ENCODE measurements at places on chromosomes 2 and 18.

- no peak for DNase-seq
Observed at GRCh38 chr18:9474108-9474982, 968 bp upstream of the RALBP1 start.

DNA sequence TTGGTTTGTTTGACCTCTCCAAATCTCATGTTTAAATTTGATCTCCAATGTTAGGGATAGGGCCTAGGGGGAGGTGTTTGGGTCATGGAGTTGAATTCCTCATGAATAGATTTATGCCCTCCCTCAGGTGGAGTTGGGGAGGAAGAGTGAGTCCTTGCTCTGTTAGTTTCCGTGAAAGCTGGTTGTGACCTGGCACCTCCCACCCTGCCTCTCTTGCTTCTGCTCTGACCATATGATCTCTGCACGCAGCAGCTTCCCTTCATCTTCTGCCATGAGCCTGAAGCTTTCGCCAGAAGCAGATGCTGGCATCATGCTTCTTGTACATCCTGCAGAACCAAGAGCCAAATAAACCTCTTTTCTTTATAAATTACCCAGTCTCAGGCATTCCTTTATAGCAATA is 231.6 kb upstream of the ERBB4 start:
- no peak for DNase-seq

DNA sequence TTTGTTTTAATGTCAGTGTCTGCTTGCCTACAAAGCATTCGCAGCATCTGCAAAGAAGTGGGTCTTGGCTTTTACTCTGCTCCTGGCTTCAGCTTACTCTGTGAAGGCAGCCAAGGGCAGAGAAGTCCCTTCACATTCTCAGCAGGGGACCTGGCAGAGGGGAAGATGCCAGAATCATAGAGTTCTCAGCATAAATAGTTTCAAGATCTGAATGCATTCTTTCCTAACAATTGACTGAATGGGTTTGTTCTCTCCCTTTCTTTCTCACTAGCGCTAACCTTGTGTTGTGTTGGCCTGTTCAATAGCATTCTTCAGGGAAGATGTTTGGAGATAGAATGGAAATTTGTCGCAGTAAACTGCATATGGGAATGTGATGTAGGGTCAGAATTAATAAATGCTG is 106.9 kb downstream of the FARSB start:
- DNase-seq = no peak

GRCh38 chr2:220246386-220246785 is 619.0 kb downstream of the SLC4A3 start:
- DNase-seq = no peak

DNA sequence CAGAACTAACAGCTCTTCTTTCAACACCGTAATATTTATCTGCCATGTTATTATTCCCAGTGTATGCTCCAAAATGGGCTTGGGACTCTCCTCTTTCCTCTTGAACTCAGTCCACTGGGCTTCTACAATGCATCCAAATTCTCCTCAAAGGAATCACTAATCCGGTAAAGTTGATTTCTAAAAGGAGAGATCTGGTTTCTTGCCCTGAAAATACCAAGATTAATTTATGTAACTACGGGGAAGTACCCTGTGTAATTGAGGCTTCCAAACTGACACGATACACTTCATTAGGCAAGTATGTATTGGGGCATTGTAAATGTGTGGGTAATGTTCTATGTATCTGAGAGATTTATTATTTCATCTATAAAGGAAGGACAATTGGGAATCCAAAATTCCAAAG is 5.7 kb downstream of the NCKAP5 start:
- no peak for DNase-seq

DNA sequence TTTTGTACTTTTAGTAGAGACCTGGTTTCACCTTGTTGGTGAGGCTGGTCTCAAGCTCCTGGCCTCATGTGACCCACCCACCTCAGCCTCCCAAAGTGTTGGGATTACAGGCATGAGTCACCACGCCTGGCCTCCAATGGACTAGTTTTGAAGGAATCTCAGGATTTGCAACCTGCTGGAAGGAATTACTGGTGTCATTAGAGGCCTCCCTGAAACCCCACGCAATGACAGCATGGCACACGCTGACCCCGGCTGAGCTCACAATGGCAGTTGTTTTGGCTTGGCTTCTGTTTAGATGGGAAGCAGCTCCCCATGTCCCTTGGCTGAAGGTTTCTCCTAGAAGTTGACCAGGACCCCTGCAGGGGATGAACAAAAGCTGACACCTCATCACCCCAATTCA is 23.1 kb upstream of the COPS8 start:
- DNase-seq = no peak

DNA sequence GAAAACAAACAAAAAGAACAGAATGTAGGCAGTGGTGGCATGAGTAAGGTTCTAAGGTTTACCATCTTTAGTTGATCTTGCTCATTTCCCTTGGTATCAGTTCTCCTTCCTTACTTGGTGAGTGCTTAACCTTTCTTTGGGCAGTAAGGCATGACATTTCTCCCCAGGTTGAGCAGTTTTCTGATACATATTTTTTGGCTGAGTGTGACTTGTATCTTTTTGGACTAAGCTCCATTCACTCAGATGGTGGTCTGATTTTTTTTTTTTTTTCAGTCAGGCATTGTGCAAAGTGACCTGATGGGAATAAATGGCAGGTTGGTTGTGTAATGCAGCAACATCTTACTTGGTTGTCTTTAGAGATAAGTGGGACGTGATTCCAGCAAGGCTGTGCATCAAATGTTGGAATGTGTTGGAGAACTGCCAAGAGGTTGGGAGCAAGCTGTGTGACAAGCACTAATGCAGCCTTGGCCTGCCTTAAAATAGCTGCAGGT is 15.1 kb downstream of the SPTBN1 start:
- no peak for DNase-seq

- no peak for DNase-seq
Observed at GRCh38 chr2:157334797-157335196, 9.2 kb upstream of the ERMN start.

GRCh38 chr2:233369897-233370685 is 15.8 kb downstream of the DGKD start:
- DNase-seq = no peak

GRCh38 chr2:181264001-181264400 is 193.2 kb upstream of the ITGA4 start:
- DNase-seq = no peak

- no peak for DNase-seq
Observed at GRCh38 chr2:114368705-114369104, 73.7 kb upstream of the DPP10 start.

DNA sequence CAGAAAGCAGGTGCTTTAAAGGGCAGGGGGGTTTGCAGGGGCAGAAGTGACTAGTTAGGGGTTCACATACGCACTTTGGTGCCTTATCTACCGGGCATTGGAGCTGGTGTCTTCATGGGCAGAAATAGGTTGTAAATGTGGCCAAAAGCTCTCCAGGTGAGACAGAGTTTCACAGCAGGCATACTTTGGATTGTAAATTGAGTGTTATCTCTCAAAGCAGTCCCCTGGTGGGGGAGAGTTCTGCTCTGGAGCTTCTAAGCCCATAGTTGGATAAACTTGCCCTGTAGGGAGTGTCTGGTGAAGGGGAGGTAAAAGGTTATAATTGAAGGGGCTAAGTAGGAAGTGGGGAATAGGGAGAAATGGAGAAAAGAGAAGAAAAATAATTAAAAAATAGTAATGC is 43.1 kb downstream of the COL4A3 start:
- DNase-seq = no peak

- no peak for DNase-seq
Observed at GRCh38 chr2:128727404-128727803, 408.7 kb upstream of the HS6ST1 start.

- no peak for DNase-seq
Observed at GRCh38 chr2:188787021-188787657, 187.0 kb upstream of the COL3A1 start.

DNA sequence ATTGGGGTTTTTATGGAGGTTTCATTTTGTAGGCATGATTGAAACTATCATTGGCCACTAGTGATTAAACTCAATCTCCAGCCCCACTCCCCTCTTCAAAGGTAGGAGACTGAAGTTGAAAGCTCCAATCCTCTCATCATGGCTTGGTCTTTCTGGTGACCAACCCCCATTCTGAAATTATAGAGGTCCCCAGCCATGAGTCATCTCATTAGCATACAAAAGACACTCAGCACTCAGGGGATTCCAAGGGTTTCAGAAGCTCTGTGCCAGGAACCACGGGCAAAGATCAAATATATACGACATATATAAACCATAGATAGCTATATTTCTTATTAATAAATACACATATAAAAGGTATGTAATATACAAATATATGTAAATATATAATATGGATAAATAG is 256.0 kb upstream of the POU3F3 start:
- DNase-seq = no peak

DNA sequence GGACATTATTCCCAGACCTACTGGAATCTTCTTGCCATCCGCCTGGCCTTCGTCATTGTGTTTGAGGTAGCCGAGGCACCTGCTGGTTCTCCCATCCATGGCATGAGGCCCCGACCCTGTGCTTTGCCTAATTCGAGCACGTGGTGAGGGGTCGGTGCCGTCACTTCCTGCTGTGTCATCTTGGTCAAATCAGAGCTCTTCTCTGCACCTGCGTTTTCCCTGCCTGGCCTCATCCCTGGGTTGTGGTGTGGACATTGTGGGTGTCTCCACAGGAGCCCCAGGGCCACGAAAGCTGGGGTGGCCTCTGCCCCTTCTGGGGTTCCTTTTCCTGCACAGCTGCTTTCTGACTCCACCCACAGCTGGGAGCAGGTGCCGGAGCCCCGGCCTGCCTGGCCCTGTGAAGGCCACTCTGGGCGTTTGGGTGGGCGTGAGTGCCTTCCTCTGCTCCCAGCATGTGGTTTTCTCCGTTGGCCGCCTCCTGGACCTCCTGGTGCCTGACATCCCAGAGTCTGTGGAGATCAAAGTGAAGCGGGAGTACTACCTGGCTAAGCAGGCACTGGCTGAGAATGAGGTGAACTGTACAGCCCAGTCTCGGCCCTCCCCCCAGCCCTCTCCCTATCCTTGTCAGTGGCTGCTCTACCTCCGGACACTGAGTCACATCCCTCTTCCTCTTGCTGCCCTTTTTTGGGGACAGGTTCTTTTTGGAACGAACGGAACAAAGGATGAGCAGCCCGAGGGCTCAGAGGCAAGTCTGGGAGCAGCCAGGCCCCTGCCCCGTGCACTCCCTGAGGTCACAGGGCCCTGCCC is 34.9 kb downstream of the ANO7 start:
- DNase-seq = no peak

- no peak for DNase-seq
Observed at GRCh38 chr2:62724886-62725711, 19.6 kb downstream of the EHBP1 start.

- DNase-seq = no peak
Observed at GRCh38 chr2:121038031-121038430, 247.0 kb downstream of the TFCP2L1 start.

- DNase-seq = peak; percentile 89
Observed at GRCh38 chr2:215435870-215436704, at the start of gene FN1. Gene FN1, minus strand, starts transcription at chr2:215436068. Its CDS starts 266 bp downstream, at chr2:215435802.

- no peak for DNase-seq
Observed at GRCh38 chr18:52716973-52717372, 377.0 kb downstream of the DCC start.

DNA sequence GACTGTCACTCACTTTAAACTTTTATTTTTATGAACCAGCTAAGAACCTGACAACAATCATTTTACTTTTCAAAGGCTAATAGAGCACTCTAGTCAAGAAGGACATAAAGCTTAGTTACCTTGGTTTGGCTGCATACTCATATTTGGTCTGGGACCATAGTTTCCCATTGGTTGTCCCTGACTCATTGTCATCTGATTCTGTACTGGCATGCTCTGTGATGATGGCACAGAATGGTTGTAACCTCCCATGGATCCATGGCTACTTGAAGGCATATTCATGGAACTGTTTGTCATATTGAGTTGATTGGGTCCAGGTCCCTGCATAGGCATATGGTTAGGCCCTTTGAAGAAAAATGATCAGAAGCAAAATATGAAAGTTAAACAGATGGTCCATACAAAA is 37.9 kb downstream of the SS18 start:
- no peak for DNase-seq

DNA sequence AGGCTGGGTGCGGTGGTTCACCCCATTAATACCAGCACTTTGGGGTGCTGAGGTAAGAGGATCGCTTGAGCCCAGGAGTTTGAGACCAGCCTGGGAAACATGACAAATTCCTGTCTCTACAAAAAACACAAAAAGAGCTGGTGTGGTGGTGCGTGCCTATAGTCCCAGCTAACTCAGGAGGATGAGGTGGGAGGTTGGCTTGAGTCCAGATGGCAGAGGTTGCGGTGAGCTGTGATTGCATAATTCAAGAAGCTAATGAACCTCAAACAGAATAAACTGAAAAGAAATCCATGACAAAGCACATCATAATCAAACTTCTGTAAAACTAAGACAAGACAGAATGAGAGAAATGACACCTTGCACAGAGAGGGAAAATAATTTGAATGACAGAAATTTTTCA is 54.8 kb downstream of the SEMA4F start:
- DNase-seq = no peak

DNA sequence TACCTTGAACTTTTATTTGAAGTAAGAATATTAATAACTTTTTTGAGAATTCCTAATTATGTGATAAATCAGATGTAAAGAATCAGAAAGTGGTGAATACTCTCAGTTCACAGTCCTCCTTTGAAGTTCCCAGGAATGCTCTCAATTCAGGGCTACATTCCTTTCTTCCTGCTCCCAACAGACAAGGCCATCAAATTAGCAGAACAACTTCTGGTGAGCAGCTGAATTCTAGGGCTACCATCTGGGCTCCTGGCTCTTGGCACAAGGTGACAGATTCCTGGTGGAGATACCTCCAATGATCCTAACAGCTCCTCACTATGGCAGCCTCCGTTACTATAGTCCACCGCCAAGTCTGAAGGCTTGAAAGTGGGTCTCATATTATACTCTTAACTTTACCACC is 37.8 kb upstream of the OLA1 start:
- DNase-seq = no peak

DNA sequence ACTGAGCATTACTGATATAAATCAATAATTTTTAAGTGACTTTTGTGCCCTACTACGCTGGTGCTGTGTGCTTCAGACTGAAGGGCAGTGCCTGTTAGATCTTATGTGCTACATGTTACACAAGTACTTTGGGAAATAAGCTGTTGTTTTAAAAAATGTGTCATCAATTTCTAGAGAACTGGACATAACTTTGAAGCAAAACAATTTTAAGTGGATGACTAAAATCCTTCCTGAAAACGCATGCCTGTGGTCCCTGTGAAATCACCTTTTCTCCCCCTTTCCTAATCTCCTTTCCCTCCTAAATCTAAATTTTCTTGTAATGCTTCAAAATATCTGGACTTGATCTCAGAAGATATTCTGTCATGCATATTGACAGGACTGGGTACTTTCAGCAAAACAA is 7.1 kb upstream of the IL1RL1 start:
- DNase-seq = no peak

GRCh38 chr2:172790404-172790803 is 54.8 kb downstream of the RAPGEF4 start:
- no peak for DNase-seq

GRCh38 chr2:157480182-157480961 is 36.5 kb upstream of the CYTIP start:
- DNase-seq = no peak

DNA sequence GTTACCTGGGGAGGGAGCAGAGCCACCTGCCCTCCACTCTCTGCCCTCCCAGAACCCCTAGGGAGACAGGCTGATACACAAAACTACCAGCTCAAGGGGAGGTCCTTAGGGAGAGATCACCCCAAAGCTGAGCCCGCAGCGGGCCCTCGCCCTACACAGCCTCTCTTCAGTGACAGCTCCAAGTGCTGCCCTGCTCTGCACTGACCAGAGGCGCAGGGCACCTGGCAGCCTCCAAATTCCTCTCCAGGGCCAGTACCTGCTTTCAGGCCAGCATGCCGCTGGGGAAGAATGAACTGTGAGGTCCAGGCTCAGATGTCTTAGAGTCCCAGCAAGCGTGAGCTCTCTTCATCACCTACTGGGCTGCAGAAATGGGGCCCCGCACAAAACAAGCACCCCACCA is 11.3 kb upstream of the SH3BP4 start:
- DNase-seq = no peak
